Substantia nigra (tissue), 51 donors: ENCODE measurements at places on chromosomes 2 and 18.

GRCh38 chr2:229713371-229714079, 830 bp downstream of the DNER start:
- peak; percentile 10 for DNase-seq

DNA sequence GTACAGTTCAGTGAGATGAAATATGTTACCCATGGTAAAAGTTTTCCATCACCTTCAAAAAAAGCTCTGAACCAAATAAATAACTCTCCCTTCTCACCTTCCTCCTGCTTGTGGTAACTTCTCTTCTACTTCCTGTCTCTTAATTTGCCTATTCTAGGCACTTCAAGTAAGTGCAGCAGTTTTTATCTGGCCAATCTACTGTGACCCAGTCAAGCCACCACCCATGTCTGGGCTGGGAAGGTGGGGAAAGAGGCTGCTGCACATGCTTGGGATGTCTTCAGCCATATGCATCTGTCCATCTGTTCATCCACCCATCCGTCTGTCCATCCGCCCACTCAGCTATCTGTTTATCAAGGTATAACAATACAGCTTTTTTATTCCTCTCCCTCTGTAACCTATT, 31.6 kb downstream of the ZNF532 start:
- no peak for DNase-seq

DNA sequence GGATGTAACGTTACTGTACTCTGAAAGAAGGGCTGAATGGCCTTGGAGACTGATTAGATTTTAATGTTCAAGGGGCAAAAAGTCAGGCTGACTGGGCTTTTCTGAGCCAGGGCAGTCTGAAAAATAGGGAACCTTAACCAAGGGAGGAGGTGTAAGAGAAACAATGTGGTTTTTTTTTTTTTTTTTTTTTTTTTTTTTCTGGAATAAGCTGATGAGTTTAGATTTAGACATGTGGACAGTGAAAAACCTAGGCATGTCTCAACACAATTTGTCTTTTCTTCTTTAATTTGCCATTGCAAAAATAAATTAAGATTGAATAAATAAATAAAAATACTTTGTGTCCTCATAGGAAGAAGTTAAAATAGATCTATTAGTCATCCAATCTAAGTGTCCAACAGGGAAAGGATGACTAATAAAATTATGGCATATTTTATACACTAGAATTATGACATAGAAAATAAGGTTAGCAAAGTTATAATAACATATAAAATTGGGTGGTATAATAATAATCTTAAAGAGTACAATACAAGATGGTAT, 237.6 kb upstream of the TRIB2 start:
- no peak for DNase-seq

DNA sequence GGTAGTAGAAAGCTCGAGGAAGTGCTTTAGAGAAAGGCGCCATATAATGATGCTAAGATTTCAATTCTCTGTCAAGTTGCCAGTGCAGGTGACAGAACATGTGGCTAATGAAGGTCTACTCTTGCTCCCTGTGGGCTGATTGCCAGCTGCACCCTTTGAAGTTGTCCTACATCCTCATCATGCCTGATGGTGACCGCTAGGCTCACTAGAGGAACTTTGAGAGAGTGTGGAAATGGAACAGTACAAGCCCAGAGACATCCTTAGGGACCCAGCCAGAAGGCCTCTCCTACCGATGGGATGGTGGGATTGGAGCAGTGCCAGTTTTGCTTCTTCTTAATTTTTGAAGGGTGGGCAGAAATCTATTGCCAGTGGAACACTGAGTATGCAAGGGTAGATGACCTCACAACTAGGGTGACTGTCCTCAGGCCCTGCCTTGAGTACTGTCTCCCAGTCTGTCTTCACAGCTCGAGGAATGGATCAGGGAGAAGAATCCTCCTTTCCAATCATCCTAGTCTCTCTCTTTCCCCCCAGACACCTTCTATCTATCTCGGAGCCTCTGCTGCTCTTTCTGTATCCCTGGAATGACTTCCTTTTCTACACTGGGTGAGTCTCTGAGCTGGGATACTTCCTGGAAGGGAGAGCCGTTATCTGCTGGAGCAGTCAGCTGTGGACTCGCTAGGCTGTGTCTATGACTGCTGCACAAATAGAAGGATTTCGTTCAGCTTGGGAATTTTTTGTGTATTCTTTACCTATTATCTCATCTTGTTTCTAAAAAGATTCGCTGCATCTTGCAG, 33.5 kb downstream of the LGALSL start:
- no peak for DNase-seq

- DNase-seq = no peak
Observed at GRCh38 chr18:61921621-61922235, 28.9 kb upstream of the RNF152 start.

DNA sequence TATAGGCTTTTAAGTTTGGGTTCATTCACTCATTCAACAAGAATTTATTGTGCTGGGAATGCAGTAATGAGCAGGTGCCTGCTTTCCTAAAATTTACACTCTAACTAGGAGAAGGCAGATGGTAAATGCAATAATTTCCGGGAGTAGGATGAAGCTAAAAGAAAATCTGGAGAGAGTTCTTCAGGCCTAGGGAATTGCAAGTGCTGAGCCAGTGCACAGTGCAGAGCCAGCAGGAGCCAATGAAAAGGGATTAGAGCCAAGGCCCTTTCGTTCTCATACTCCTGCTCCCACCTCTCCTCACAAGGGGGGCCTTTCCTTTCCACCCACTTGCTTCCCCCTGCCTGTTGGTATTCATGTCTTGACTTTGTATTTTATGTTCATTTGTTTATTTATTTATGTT, 55.1 kb downstream of the CFAP221 start:
- DNase-seq = no peak

DNA sequence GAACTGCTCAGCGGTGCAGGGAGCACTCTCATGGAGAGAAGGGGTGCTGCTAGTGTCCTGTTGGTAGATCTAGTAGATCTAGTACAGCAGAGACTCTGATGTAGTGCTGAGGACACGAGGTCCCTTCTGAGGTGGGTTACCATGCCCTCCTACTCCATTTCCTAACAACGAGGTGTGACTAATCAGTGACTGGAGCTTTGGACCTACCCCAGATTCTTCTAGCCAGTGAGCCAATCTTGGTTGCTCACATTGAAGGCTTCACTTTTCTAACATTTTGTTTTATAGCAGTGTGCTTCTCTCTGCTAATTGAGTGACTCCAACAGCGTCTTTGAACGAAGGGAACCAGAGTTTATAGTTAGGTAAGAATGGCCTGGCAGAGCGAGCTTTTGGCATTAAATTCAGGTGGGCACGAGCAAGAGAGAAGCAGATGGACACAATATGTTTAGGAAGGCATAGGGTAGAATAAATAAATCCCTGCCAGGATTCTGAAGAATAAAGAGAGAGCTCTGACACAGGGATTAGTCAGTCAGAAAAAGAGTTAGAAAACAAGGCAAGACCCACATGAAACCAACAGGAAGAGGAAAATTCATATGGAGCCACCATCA, 306.0 kb upstream of the RAB12 start:
- DNase-seq = no peak

DNA sequence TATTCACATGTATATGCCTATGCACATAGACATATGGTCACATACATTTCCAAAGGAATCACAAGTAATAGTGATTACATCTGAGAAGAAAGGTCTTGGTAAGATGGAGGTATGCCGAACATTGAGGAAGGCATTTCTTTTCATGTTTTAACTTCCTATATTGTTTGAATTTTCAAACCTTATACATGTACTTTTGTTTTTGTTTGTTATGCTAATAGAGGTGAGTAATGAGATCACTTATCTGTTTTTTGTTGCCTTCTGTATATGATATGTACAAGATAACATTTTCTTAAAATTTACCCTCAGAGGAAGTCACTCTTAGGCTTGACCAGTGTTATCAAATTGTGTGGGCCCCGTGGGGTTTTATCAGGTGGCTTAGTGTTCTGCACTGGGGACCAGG, 166.5 kb upstream of the OTX1 start:
- DNase-seq = no peak

- DNase-seq = no peak
Observed at GRCh38 chr2:27552941-27553340, 29.9 kb upstream of the ZNF512 start.
